CD4-positive, alpha-beta T cell treated with Interferon alpha-2 for 1 hour (primary cell): ENCODE measurements at places on chromosomes 1 and 21.

DNA sequence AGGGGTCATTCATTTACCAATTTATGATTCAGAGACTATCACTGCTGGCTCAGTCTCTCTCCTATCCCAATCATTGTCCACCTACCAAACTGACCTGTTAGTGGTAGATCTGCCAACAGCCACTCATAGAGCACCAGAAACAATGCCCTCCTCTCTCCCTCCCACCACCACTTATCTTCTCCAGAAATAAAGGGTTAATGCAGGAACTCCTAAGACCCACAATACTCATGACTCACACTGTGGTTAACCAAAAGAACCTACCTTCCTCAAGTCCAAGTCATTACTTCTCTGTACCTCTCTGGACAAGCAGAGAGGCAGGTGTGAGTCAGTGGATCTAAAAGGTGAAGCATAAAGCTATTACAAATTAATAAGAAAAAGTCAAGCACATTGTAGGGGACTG lies 40.9 kb upstream of the CAMK1G start:
- no peak for DNase-seq

- no peak for DNase-seq
Measured at GRCh38 chr1:76371941-76372340, 297.4 kb downstream of the ST6GALNAC3 start.

DNA sequence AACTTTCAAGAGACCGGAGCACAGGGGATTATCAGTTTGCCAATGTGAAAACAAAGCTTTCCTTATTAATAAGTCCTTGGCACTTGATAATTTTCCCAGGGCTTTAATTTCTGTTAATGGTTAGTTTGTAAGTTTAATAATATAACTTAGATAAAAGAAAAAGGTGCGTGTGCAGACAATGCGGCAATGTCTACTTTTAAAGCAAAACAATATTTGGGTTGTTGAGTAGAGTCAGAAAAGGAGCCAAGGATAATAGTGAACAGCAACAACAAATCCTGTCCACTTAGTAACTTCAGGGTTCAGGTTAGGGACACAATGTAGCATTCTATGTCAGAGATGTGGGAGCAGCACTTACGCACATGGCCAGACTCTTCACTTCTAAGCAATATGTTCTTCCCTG lies 469.6 kb upstream of the NFIA start:
- no peak for DNase-seq

DNA sequence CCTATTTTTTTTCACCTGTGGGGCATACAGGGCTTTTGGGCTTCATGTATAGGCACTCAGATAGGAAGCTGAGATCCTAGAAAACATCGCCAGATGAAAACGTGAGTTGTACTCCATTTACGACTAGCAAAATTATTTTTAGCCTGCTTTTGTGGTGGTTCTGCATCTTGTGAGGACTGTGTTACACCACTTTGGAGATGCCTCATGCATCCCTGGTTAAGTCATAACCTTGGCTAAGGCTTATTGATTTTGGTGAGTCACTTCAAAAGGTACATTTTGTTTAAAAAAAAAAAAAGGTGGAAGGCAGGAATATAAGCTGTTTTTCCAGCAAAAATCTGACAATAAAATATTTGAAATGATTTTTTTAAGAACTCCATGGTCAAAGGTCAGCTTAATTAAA lies 101.8 kb upstream of the OLFM3 start:
- no peak for DNase-seq

- DNase-seq: no peak
Measured at GRCh38 chr1:53073868-53074311, 11.9 kb downstream of the PODN start.

DNA sequence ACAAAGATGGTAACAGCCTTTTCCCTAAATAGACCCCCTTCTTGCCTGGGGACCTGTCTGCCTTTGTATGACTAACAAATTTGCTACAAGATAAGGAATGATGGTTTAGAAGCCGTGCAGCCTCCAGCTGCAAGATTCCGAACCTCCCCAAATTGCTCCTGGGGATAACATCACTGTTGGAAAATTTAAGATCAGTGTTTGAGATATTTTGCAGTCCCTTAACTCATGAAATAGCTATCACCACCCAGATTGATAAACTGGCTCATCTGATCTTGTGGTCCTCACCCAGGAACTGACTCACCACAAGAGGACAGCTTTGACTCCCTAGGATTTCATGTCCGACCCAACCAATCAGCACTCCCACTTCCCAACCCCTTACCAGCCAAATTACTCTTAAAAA lies 254.7 kb downstream of the USH2A start:
- DNase-seq: no peak

DNA sequence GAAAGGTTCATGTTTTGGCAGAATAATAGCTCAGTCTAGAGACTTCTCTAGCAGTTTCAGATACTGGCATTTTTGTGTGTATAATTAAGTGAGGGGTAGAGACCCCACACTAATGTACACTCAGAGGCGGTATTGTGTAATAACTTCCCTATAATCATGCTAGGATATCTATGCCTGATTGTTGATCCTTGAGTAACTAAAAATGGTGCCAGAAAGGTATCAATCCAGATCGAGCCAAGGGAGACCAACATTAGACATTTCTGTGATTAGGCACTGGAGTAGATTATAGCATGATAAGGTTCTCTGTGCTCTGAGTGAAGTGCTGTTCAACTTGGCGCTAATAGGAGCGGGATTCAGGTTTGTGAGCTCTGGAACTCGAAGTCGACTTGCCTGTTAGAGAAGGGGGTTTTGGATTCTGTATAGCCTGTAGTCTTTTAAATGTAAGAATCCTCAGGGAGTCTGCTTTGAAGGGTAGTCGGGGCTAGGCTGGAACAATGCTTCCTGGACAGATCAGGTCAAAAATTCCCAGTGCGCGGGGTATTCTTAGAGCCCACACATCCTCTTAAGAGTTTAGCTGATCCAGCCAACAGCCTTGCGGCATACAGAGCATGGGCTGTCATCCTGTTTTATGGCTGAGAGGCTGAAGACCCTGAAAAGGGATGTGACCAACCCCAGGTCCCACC lies 24.2 kb downstream of the MAN1C1 start:
- DNase-seq: no peak

GRCh38 chr1:150309758-150310508 lies 11.4 kb upstream of the PRPF3 start:
- no peak for DNase-seq

DNA sequence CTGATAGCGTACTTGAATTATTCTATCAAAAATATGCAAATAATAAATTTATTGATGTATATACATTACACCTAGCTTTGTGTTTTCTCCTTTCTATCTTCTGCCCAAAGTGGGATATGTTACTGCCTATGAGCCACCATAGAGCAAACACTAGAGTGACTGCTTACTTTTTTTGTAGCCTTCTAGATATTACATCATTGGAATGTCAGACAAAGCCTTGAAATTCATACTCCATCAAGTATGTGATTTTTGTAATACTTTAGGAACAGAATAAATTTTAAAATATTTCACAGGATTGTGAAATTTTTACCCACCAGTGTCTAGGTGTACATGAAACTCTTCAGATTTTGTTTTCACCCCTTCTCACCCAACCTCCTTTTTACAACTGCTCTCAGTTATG lies 787.6 kb downstream of the USP25 start:
- no peak for DNase-seq

DNA sequence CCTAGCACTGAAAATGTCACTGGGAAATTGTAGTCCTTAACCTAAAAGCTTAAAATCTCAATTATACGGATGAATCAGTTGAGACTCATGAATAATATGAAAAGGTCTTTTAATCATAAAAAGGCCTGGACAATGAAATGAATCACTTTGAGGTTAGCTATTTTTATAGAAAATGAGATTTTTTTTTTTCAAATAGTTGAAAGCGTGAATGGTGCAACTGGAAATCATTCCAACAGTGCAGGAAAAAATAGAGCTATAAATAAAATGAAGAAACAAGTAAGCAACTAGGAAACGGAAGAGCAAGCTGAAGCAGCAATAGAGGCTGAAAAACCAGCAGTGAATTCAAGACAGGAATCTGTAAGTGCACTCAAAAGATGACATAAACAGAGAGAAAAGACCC lies 142.9 kb downstream of the BACH1 start:
- DNase-seq: no peak

GRCh38 chr21:34543017-34543416 lies 31.0 kb upstream of the KCNE1 start:
- no peak for DNase-seq

- DNase-seq: peak; percentile 35
Measured at GRCh38 chr21:17612023-17612564, 607 bp downstream of the BTG3 start.

DNA sequence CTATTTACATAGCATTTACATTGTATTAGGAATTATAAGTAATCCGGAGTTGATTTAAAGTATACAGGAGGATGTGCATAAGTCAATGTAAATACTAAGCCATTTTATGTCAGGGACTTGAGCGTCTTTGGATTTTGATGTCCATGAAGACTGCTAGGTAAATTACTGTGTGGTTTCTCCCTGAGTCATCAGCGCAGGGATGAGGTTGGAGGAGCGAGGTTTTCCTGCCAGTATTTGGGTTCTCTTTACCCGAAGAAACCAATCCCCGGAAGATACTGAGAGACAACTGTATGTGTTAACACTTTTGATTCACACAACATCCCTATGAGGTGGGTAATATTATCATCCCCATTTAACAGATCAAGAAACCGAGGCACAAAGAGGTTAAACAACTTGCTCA lies 29.3 kb downstream of the BATF3 start:
- DNase-seq: no peak

GRCh38 chr1:26317612-26318337 lies at the start of gene CD52:
Gene CD52, plus strand, starts transcription at chr1:26317958. Its CDS starts 60 bp downstream, at chr1:26318018.
- DNase-seq: peak; percentile 72

DNA sequence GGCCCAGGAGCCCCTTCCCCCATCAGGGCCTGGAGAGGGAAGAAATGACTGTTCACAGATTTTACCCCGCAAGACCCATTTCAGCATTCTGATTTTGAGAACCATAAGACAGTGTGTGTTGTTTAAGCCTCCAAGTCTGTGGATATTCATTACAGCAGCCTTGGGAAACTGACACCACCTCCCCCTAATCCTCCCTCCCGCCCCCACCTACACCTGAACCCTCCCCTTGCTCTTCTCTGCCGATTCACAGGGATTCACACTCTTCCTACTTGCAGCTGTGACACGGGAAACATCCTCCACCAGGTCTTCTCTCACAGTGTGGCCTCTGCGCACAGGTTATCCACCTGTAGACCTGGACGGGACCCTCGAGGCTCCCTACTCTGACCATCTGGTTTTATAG lies 50.1 kb downstream of the RIPK4 start:
- DNase-seq: no peak

GRCh38 chr1:225479996-225480720 lies 52.3 kb upstream of the LBR start:
- no peak for DNase-seq

DNA sequence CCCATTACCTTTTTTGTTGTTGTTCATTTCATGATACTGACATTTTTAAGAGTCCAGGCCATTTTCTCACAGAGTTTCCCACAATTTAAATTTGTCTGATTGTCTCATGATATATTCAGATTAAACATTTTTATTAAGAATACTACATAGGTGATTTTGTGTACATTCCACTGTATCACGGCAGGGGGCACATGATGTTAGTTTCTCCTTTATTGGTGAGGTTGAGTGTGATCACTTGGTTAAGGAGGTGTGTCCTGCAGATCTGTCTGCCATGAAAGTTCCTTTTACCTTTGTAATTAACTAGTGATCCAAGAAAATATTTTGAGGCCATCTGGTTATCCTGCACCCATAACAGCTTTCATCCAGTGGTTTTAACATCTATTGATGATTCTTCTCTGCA lies 11.8 kb downstream of the RTCA start:
- DNase-seq: peak; percentile 62

DNA sequence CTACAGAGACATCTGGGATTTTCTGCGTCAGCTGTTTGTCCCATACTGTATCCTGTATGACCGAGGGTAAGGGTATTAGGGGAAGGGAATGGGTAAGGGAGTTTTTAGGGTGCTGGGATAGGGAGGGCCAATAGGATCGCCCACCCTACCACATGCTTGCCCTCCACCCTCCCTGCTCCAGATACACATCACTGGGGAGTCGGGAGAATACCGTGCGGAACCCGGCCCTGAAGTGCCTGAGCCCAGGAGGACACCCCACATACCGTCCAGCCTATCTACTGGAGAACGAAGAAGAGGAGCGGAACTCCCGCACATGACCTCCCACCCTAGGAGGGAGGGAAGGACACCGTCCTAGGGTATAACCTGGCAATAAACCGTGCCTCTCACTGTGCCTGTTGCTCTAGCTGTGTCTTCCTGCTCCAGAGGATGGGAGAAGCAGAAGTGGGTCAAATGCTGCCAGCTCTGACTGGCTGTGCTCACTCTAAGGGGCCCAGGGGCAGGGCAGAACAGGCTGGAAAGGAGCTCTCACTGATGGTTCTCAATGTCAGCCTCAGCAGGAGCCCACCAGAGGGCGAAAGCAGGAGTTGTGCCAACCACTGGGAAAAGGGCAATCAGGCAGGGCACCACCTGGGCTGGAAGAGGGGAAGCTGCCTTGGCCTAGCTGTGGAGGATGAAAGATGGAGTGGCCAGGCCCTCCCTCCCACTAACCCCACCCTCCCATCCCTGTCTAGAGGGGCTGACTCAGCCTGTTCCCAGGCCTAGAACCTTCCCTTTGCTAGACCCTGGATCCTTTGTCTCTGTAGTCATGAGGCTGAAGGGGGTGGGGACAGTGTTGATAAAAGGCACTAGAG lies 440 bp upstream of the LENEP start:
- no peak for DNase-seq

DNA sequence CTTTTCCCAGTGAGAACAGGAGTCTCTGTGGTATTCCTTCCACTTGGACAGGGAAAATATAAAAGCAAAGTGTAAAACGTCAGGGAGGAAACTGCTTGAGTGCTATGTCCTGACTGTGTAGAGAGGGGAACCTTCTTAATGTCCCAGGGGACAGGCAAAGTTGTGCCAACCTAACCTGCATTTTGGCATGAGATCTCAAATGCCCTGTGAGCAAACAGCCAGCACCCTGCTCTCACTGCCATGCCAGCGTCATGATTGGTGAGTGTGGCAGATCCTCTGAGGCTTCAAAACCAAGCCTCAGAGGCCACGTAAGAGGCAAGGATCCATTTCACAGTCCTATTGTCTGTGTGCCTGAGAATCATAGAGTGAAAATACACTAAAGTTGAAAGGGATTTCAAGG lies 49.7 kb upstream of the RAP1A start:
- DNase-seq: no peak

DNA sequence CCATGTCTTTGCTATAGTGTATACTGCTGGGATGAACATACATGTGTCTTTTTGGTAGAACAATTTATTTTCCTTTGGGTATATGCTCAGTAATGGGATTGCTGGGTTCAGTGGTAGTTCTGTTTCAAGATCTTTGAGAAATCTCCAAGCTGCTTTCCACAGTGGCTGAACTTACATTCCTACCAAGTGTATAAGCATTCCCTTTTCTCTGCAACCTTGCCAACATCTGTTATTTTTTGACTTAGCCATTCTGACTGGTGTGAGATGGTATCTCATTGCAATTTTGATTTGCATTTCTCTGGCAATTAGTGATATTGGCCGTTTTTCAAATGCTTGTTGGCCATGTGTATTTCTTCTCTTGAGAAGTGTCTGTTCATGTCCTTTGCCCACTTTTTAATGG lies 37.5 kb upstream of the ANGPTL1 start:
- DNase-seq: no peak

DNA sequence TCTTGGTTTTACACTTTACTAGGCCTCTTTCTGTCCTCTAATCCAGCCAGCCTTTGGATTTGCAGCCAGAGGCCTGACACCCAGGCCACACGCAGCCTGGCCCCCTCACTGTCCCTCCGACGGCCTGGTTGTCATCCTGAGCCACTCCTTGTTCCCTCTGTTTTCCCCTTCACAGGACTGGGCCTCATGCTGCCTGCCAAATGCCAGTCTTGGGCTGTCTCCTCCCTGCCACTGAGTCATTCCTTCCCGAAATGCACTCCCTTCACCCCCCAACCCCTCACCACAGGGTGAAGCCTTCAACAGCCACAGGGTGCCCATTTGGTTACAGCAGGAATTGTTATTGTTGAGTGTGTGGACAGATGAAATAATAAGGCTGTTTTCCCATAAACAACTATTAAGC lies 21.3 kb downstream of the ACOT11 start:
- DNase-seq: no peak
